ENCODE measurements at places on chromosomes 11 and 22. TPM values are rescaled to one million over a fixed set of nuclear protein-coding genes. Genes with fewer than 3 reads are reported as not detected.

DNA sequence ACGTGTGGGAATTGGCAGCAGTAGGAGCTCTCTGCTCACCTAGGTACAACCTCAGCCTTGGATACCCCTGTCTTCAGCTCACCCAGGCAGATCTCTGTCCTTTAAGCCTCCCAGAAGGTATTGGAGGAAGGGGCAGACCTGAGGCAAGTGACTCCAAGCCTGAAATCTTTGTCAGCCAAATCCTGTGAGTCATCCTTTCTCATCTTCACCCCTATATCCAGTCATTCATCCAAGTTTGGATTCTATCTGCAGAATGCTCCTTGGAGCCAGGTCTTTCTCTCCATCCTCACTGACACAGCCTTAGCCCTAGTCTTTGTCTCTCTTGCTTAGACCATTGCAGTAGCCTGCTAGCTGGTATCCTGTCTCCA, 10.4 kb upstream of the THY1 start:
- no peak for DNase-seq

The TTC28 gene
- 94.2 TPM for total RNA-seq

The POU2AF1 gene
- not detected for total RNA-seq

- DNase-seq, result no peak
Observed at GRCh38 chr11:11152877-11153276, 200.2 kb downstream of the CSNK2A3 start.

DNA sequence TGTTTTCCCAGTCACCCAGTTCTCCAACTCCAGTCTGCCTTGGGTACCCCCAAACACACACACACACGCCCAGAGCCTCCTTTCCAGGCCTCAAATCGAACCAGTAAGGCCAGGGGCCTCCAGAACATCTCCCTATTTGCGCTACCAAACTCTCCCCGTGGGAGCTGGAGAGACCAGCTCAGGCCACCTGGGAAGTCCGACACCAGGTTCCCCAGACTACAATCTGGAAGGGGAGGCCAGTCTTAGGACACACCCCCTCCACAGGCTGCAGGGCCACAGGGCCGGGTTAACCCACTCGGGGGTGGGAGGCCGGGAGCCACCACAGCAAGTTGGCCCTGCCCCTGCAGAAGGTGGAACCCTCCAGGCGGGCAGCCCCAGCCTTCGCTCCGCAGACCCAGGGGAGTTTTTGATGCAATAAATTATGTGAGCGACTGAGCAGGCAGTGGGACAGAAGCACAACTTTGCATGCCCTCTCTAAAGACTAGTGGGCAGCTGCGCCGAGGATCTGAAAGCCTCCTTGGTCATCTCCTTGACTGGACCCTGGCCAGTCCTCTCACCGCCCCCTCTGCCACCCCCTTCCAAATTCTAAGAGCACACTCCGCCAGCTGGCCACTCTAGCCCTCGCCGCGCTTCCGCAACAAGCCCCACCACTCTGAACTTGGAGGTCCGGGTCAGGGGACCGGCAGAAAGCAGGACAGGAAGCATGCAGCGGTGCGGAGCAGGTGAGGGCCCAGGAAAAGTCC, 2.8 kb downstream of the IGF2 start:
- DNase-seq, result no peak

DNA sequence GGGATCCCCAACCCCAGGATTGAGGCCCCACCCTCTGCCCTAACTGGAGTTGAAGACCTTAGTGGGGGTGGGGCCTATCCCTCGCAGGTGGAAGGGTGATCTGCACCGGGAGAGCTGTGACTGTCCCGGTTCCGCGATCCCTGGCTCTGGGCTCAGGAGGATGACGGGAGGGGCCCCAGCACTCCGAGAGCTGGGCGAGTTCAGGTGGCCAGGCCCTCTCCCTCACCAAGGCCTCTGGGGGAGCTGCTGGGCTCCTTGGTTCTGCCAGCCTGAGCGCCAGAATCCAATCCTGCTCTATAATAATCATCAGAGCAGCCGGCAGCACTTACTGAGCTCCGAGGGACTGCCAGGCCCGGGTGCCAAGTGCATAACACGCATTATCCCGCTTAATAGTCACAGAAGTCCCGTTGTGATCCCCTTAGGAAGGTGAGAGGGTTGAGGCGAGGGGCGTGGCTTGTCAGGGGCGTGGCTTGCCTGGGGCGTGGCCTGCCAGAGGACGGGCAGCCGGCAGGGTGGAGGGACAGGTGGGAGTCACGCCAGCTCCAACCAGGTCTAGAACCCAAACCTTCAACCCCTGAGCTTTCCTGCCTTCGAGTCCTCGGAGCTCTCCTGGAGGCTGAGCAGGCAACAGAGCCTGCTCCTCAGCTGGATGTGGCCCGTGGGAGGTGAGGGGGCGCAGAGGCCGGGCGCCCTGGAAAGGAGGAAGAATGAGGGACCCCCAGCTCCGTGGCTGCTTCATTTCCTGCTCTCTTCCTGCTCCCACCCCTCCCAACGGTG, 7.3 kb upstream of the SYT7 start:
- DNase-seq, result no peak
